Dermis blood vessel endothelial cell (primary cell): ENCODE measurements at places on chromosomes 2 and 18. TPM values are rescaled to one million over a fixed set of nuclear protein-coding genes. Genes with fewer than 3 reads are reported as not detected.
A peak's percentile ranks its signal among the peaks of the same experiment; 100 is the strongest.

GRCh38 chr2:191246820-191247380 is 1.7 kb downstream of the MYO1B start:
- peak; percentile 33 for DNase-seq

- DNase-seq, result no peak
Measured at GRCh38 chr2:225573603-225574002, 174.1 kb downstream of the NYAP2 start.

- DNase-seq, result no peak
Measured at GRCh38 chr2:8461341-8461740, 220.5 kb upstream of the ID2 start.

DNA sequence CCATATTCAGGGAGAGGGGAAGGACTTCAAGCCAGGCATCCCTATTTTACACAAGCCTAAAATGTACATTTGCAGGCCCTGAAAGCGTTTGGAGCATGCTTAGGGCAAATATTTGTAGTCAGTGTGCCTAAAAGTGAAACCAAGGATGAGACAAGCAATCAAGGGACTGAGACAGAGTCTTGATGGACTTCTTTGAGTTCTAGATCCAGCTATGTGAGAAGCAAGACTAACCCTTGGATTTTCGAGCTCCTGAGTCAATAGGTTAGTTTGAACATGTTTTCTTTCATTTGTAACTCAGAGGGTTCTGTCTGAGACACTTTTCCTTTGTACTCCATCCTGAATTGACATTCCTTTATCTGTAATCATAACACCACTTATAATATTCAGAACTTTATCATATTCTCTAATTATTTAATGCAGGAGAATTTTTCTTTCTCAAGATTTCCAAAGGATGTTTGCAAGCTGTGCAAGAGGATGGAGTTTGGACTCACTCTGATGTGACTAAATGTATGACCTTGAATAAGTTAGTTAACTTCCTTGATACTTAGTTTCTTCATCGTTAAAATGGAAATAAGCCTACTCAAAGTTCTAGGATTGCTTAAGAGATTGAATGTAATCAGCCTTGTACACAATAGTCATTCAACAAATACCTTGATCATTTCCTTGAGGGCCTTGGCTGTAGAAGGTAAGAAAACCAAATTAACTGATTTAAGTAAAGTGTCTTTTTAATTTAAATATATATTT is 1237.8 kb upstream of the ZEB2 start:
- DNase-seq, result no peak

DNA sequence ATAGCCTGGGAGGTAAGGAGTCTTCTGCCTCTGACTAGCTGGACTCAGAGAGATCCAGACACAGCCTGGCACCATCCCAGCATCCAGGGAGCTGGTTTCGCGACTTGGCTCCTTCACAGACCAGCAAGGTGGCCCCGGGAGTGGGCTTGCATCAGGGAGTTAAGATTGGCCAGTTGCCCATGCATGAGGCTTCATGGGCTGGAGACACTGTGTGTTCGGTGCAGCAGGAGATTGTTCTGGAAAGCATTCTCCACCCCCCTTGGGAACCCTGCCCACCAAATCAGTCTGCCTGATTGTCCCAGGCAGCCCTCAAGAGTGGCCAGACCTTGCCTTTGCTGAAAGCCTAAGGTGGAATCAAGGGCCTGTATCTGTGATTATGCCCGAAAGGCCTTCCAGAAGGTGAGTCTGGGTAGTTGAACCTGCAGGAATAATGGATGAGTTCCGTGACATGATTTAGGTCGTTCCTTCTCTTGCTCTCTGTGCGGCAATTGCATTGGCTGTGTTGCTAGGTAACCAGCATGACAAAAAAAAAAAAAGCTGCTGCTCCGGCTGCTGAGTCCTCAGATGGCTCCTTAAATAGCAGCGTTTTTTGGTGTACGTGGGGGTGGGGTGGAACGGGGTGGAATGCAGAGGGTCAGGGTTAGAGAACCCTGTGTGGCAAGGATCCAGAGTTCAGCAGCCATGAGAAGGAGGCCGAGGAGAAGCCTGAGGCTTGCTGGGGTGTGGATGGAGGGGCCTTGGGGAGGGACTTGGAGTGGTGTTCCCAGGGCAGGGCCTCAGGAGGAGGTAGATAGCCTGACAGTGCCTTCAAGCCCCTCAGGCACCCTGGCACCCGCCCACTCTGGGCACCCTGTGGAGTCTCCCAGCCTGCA is 93.0 kb upstream of the MCFD2 start:
- DNase-seq, result no peak

DNA sequence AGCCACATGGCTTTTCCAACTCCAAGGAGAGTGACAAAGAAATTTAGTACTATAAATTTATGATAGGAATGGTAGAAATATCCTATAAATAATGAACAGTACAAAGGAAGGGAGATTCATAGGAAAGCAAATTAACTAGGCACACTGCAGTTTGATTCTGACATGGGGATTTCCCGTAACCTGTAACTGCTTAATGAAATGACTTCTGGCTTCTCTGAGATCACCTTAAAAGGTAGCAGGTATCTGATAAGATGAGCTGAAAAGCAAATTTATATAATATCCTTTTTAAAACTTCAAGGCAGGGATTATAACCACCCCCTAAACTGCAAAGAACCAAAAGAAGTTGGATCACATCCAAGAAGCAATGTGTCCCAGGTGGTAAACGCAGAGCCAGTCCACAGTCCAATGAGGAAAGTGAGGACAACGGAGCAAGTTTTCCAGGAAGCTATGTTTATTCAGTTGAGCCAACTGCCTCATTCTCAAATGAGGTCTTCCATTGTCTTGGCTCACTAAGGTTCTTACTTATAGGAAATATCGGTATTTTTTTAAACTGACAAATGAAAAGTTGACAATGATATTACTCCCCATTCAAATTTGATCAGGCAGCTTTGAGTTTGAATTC is 43.0 kb downstream of the WIPF1 start:
- peak; percentile 26 for DNase-seq

The CABLES1 gene
- 38.5 and 43.3 TPM in 2 replicates for total RNA-seq

- no peak for DNase-seq
Measured at GRCh38 chr2:232432598-232433184, 23.3 kb upstream of the ALPI start.

DNA sequence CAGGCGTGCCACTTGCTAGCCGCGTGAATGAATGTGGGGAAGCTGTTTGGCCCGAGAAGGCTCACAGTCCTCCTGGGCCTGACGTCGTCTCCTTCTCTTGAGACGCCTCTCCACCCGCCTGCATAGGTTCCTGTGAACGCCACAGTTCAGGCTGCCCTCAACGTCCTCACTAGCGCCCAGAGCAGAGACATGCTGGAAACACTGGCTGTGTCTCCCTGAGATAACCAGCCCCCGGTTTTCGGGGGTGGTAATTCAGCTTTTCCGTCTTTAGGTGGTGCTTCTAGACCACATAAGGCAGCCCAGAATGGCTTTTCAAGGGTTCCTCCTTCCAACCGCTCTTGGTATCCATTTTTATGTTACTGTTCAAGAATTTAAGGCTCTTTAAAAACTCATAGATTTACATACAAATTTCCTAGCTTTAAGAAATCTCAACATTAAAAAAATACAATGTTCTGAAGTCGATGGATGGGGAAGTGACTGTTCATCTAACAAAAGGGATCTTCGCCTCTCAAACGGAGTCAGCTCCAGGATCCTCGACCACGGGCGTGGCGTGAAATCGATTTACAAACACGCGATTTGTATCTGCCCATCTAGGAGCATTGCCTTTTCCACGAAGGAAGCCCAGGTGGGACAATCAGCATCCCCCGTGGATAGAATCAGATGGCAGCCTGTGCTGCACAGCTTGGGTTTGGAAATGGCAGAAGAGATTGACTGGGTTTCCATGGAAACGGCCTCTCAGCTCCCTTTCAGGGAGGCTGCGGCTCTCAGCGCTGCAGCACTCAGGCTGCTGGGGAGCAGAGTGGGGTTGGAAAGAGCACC is 110.6 kb upstream of the PXDN start:
- peak; percentile 48 for DNase-seq

The SPDYA gene
- 0.34 and 0.56 TPM in 2 replicates for total RNA-seq

DNA sequence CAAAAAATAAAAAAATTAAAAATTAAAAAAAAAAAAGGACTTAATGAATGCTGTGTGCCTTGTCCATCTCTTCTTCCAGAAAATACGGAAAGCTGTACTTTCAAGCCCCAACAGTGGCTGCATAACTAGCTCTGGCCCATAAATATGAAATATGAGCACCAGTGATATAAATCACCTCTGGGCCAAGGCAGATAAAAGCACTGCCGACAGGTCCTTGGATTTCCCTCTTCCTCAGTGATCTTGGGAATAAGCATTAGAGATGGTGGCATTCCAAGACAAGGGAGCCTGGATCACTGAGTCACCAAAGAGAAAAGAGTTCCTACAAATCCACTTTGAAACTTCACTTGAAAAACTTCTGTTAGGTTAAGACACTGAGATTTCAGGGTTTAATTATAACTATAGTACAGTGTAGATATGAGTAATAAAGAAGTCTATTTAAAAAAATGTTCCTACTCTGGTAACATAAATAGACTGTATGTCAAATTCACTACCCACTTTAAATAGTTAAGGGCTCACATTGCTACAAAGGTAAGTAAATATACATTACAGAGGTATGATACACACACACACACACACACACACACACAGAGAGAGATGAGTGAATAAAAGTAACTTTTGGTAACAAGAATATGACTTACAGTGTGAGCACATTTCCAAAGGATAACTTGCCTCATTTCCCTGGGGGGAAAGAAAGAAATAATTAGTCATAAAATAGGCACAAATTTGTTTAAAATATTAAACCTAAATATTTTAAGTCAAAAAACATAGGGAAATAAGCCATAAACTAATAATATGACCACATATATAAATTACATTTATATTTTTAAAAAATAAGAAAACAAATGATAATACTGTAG is 35.6 kb downstream of the PPP3R1 start:
- DNase-seq, result no peak

The XPO1 gene
- total RNA-seq, result 186 and 254 TPM in 2 replicates

DNA sequence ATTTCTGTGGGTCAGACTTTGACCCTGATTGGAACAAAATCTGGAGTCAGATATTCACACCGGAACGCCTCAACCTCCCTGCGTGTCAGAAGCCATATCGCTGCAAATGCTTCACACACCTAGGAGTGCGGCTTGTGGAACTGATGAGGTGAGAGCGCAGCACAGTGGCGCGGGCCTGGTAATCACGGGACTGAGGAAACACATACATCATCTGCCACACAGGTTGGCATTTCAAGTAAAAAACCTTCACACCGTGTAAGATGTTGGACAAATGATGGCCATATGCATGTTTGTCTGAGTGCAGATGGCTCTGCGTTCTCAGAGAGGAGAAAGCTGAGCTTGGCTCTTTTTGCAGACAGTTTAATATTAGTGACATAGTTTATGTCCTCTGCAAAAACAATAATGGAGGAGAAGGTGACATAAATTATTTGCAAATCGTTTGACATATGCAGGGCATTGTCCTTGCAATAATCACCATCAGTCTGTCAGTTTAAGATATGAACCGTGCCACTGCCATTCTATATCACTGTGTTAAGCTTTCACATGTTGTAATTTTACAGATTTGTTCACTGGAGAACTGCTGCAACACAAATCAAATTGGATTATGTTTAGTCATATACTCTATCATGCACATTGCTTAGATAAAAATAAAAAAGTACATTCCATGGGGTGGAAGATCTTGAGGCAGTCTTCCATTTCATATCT is 101.4 kb downstream of the MTX2 start:
- DNase-seq, result no peak

DNA sequence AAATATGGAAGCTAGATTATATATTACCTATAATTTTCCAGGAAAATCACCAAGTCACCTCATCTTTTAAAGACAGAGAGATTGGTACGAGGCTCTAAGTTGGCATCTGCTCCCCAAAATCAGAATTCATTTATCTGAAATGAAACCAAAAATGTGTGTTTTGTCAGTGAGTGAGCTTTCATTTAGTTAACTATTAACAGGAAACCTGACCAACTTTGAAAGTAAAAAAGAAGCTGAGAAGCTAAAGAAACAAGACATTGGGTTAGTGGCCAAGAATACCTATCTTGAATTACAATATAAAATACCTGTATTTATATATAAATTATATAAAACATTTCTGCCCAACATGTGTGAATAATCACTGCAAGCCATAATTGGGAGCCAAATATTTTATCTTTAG is 1.9 kb downstream of the MPPE1 start:
- DNase-seq, result no peak

DNA sequence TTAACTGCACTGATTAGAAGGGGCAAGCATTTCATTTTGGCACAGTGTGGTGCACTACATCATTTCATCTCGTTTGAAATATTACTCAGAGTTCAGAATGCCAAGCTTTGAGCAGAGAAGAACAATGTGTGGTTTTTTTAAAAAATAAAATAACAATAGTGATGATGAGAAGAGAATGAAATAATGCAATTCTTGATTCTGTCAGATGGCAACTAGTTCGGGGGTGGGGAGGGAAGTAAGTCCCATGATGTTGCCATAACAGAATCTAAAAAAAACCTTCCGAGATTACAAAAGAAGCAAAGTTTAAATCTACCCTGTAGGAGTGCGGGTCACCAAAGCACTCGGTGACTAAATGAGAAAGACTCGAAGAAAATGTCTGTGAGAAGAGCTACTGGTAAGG is 490.4 kb downstream of the NR4A2 start:
- DNase-seq, result no peak

The ACMSD gene
- 0.09 and 0.34 TPM in 2 replicates for total RNA-seq
